ENCODE measurements at places on chromosomes 3 and 15. TPM values are rescaled to one million over a fixed set of nuclear protein-coding genes. Genes with fewer than 3 reads are reported as not detected.

The GOLGA8G gene
- total RNA-seq, result not detected

The EFCAB12 gene
- 4.0 TPM for total RNA-seq

The PLCB2 gene
- 8.7 TPM for total RNA-seq

The BCL2A1 gene
- not detected for total RNA-seq

The POLG gene
- 73.5 TPM for total RNA-seq

The CPN2 gene
- not detected for total RNA-seq

The CCDC54 gene
- total RNA-seq, result not detected

The TWF2 gene
- 31.7 TPM for total RNA-seq

The CYP1A1 gene
- 1.7 TPM for total RNA-seq

The SGO1 gene
- total RNA-seq, result 33.3 TPM

The TMEM44 gene
- total RNA-seq, result 37.3 TPM

DNA sequence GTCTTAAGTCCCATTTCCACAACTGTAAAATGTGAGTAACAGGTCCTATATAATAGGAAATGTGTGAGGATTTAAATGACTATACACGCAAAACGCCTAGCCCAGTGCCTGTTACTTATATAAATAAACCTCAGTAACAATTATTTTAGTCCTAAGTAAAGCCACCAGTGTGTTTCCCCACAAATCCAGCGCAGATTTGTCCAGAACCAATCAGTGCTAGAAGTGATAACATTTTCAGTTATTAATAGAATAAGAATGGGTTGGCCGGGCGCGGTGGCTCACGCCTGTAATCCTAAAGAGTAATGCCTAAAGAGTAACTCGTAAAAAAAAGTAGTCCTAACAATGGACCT, 561 bp downstream of the RPAP1 start:
- no peak for DNase-seq

DNA sequence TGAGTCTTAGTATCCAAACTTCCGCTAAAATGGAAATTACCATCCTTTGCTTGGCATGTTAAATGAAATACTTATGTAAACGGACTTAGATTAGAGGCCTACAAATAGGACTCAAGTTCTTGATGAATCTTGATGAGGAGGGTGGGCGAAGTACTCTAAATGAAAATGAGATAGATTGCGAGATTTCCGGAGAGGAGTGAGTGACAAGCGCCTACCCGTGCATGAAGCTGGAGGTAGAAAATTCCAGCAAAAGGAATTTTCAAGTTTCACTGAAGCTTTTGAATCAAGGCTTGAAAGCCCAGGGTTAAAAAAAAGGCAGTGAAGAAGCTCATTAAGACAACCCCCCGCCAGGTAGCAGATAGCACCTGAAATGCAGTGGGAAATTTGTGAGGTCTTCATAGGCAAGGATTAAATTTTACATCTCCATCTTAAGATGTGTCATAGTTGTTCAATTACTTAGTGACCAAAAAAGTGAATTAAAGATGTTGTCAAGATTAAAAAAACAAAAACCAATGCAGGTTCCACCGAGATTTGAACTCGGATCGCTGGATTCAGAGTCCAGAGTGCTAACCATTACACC, 655 bp upstream of the RAB11A start:
- no peak for DNase-seq

DNA sequence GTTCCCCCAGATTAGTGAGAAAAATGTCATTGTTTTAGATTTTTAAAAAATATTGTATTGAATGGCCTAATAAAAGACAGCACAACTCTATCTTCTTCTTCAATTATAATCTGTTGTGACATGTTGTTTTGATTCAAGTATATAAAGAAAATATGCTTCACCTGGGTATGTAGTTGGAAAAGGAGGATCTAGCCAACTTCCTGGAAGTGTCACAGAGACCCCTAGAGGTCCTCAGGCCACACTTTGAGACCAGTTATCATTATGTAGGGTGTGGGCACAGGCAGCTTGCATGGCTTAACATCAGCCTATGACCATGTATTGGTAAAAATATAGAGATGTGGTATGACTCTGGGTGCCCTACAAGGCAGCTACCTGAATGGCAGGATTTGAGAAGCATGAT, 14.7 kb upstream of the RYR3 start:
- DNase-seq, result no peak

GRCh38 chr3:185968168-185968567, 30.4 kb upstream of the TRA2B start:
- DNase-seq, result no peak

DNA sequence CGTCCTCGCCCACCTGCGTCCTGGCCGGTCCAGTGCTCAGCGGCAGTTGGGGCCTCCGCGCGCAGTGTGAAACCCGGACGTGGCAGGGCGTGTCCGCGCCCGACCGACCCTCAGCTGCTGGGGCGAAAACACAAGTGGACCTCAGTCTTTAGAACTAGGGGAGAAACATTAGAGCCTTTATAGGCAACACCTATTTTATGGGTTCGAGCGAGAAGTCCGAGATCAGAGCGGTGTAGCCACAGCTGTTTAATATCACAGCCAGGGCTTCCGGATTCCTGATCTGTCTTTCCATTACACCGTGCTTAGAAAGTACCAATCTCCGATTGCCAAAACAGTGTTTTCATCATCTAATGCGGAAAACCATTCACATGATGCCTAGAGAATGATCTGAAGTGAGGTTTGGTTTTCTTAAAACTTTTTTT, 506 bp downstream of the RAD51 start:
- no peak for DNase-seq

DNA sequence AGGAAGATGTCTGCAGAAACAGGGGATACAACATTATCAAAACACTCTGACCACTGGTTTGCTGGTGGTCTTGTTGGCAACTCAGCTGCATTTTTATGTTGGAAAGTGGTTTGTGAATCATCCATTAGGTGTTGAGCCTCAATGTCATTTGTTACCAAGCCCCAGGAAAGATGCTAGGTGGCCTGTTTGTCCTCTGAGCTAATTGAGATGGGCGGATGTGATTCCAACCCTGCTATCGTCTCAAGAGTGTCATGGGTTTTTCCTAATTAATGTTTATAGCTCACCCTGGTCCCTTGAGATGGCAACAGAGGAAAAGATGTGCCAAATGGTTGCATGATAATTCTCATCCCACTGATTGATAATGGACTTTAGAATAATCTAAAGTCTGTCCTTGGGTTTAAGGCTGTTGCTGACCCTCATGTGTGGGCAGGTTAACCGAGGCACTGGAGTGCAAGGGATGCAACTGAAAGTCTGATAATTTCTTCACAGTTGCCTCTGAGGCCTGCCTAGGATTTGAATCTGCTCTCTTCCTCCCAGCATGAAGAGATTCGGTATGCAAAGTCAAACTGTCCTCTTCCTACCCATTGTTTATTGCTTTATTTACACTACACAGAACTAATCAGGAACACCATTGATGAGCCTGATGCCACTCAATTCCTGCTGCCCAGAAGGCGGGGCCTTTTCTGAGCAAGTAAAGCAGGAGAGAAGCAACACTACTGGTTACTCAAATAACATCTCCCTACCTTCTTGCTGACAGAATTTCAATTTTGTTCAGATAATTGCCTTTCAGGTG, 166.2 kb upstream of the TBC1D5 start:
- no peak for DNase-seq

DNA sequence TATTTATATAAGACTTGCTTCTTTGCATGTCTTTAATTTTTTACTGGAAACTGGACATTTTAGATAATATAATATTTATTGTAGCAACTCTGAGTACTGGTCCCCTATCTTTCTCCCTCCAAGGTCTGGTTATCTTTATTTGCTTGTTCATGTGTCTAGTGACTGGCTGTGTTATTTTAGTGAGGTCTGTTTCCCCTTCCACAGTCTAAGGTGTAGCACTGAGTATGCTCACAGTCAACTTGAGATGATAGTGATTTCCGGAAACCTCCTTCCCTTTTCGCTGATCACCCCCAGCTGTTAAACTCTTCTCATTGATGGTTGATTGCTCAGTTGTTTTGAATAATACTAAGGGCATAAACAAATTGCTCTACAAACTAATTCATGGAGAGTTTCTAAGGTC, 37.0 kb downstream of the PCNP start:
- no peak for DNase-seq

- peak; percentile 18 for DNase-seq
Observed at GRCh38 chr3:114155370-114155821, 23.5 kb downstream of the DRD3 start.

- DNase-seq, result no peak
Observed at GRCh38 chr15:67202091-67202490, 52.4 kb downstream of the AAGAB start.

- no peak for DNase-seq
Observed at GRCh38 chr15:60530168-60530567, 51.2 kb upstream of the ICE2 start.

DNA sequence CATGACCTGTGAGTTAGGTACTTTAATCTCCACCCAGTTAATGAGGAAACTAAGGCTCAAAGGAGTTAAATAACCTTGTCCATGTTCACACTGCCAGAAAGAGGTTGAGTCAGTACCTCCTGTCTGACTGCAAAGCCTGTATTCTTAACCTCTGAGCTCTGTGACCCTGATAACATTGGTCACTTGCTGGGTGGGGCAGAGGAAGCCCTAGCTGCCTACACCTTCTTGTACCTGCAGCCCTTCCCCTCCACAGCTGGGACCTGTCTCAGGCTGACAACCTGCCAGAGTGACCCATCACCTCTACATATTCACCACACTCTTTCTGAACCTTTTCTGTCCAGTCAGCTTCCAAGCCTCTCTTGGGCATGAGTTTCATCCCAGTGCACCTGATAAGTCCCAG, 106.1 kb upstream of the HES1 start:
- no peak for DNase-seq

GRCh38 chr3:115937054-115937453, 313.7 kb downstream of the GAP43 start:
- DNase-seq, result no peak

DNA sequence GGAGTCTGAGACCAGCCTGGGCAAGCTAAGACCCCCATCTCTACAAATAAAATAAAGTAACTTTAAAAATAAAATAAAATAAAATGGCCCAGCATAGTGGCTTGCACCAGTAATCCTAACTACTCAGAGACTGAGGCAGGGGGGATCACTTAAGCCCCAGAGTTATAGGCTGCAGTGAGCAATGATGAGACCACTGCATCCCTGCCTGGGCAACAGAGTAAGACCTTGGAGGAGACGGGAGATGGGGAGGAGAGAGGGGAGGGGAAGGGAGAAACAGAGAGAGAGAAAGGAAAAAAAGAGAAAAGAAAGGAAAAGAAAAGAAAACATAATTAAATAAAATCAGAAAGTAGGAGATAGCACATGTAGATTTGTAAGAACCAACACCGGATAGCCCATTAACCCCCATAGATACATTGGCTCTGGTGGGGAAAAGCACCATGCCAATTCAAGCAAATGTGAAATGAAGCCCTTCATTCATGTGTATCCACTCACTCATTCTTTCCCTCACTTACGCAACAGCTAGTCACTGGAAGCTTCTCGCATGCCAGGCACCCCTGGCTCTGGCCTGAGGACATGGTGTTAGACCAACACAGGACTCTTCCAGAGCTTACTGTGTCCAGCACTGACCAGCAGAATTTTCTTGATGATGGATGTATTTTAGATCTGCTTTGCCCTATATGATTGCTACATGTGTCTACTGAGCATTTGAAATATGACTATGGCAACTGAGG, 183.2 kb downstream of the MAGI1 start:
- DNase-seq, result no peak

DNA sequence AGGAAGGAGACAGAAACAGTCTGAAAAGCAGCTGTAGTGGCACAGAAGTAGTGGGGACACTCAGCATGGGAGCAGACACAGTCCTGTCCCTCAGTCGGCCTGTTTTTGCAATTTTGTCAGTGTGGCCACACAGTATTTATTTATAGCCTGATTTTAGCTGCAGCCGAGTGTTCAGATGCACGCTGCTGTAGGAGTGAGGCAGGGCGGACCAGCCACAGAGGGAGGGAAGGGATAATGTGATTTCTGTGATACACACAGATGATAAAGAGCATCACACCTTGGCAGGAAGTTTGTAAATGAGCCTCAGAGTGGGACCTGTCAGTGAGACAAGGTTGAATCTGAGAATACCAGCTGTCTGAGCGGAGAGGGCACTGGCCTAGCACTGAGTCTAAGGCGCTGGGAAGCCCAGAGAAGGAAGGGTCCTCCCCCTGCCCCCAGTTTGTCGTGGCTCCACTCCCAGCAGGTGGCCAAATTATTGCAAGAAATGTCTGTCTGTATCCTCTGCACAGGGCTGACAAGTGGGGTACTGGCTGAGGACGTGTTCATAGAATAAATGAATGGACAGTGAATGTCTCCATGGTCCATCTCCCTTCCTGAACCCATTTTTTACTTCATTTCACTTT, 3.8 kb downstream of the PSTPIP1 start:
- no peak for DNase-seq

DNA sequence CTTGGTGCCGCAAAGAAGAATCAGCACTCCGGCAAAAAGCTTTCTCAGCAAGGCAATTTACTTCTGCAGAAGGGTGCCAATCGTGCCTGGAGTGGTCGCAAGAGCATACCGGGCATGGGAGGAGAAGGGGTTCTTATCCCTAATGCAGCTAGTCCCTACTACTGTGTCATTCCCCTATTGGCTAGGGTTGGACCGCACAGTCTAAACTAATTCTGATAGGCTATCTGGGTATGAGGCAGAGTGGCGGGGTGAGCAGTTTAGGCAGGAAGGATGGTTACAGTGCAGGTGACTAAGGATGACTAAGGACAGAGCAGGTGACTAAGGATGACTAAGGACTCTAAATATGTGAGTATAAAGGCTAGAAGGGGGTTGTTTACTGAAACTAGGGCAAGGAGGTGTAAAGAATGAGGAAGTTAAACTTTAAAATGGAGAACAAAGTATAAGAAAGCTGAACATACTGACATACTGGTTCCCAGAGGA, 52.9 kb downstream of the PGBD4 start:
- no peak for DNase-seq

GRCh38 chr3:15325228-15325627, 7.2 kb downstream of the SH3BP5 start:
- no peak for DNase-seq

- DNase-seq, result no peak
Observed at GRCh38 chr3:153159771-153160397, 2.1 kb upstream of the RAP2B start.

GRCh38 chr15:76584868-76585575, 248.4 kb downstream of the ISL2 start:
- DNase-seq, result no peak

DNA sequence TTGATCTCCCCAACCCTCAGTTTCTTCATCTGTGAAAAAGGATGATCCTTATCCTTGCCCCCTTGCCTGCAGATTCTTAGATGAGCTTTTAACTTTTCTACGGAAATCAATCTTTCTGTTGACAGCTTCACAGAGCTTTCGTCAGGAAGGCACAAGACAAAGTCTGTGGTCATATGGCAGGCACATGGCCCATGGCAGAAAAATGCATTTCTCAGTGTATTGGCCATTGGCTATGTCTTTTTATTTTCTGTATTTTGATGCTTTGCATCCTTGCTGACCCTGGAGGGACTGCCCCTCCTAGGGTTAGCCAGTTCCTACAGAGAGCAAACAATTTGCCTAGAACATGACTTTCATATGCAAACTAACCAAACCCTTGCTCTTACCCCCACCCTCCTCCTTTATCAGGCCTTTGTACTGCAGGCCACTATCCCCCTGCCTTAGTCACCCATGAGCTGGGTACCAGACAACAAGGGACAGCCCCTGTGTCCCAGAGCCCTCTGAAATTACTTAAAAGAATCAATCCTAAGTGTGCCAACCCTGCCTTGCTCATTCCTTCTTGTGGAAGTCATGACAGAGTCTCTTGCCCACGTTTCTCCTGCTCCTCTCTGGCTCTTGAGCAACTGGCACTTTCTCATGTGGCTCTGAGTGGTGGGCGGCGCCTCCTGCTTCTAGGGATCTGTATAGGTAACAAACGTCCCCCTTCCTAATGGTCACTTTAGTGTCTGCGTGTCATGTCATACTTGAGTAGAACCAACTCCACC, 24.1 kb upstream of the NOX5 start:
- DNase-seq, result no peak

All from neural crest cell (in vitro differentiated cells).